ENCODE measurements at places on chromosomes 12 and 14. TPM values are rescaled to one million over a fixed set of nuclear protein-coding genes. Genes with fewer than 3 reads are reported as not detected.

DNA sequence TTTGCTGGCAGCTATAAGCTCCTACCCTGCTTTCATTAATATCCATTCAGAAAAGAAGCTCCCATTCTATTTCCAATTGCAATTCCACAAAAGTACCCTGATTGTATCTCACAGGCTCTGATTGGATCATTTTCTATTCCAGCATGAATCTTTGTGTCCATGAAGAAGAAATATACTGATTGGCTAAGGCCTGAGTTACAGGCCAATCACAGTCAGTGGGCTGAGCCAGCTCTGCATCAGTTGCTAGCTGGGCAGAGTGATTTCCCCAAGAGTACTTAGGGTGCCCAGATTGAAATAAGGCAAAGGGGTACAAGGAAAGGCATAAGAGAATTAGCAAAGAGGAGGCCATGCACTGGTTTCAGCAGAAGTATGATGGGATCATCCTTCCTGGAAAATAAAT lies 14.4 kb downstream of the ART4 start:
- no peak for DNase-seq

- DNase-seq: peak; percentile 75
These were observed 22.2 kb downstream of the LPCAT3 start for GRCh38 chr12:6996040-6996441.

DNA sequence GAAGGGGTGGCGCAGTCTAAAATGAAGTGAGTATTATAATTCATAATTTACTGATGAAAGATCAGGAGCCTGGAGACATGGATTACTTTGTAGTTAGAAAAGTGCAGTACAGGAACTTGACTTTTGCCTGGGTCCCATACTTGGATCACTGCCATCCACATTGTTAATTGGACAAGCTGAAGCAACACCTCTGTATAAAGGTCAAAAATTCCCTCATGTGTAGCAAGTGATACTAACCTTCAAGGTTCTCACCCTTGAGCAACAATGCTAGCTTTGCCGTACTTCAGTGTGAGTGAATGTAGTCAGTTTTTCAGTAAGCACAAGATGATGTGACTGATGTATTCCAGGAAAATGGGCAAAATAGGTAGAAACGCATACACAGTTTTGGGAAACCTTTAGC lies 44.6 kb upstream of the PLBD1 start:
- no peak for DNase-seq

- no peak for DNase-seq
These were observed 101.6 kb downstream of the OTX2 start for GRCh38 chr14:56708704-56709103.

GRCh38 chr14:99829450-99829849 lies 36.2 kb downstream of the EML1 start:
- no peak for DNase-seq

DNA sequence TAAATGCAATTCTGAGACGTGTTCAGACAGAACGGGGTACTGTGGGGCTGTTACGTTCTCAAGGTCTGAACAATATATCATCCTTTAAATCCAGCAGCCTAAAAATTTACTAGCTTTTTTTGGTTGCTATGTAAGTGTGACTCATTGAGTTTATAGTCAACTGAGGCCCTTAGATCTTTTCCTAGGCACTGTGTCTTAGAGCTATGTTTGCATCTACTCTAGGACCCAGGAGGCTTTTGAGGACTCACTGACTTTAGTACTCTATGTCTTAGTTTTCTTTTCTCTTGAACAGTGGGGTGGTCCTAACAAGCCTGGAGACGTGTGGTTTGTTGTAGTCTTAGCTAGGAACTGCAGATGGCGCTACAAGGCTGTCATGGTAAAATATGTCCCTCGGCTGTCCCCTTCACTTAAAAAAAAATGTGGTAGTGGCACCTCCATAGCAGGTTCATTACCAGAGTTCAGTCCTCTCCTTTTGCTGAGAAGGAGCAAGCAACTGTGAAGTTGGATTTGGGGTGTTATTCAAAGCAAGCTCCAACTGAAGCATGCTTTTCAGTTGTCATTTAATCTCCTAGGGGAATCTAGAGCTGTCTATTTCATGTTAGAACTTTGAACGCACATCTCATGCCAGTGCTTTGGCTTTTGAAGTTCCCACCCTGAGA lies 8.7 kb upstream of the SPATS2 start:
- peak; percentile 62 for DNase-seq

Gene CPNE6
- total RNA-seq: not detected

DNA sequence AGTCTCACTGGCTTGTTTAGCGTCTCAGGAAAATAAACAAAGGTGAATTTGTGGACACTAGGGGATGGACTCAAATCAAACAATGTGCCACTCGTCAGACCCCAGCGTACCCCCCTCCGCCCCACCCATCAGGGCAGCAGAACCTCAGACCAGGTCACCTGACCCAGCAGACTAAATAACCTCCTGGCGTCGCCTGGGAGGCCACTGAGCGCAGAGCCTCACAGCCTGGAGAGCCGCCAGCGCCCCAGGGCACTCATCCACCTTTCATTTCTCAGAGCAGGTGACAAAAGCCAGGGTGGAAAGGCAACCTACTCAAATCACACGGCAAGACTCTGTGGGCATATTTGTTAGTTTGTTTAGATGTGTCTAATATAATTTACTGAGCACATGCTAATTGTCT lies 100.9 kb downstream of the DICER1 start:
- DNase-seq: no peak

Gene HOXC12
- not detected for total RNA-seq

Gene SARNP
- 81.7 TPM for total RNA-seq

GRCh38 chr12:93214523-93215289 lies 163.0 kb upstream of the NUDT4 start:
- no peak for DNase-seq

DNA sequence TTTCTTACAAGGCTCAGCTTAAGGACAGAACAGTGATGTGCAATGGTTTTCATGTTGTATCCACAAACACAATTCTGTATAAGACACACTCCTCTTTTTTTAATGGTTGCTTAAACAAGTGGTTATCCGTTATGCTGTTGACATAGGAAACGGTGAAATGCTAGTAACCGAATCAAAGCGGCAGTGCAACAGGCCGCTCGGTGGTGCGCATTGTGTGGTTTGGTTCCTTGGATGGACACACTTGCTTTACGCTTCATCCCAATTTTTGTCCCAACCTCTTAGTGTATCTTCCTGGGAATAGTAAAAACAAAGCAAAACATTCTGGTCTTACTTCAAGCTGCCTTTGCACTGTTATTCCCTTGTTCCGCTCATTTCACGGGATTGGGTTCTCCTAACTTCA lies 650 bp upstream of the PTGER2 start:
- no peak for DNase-seq

DNA sequence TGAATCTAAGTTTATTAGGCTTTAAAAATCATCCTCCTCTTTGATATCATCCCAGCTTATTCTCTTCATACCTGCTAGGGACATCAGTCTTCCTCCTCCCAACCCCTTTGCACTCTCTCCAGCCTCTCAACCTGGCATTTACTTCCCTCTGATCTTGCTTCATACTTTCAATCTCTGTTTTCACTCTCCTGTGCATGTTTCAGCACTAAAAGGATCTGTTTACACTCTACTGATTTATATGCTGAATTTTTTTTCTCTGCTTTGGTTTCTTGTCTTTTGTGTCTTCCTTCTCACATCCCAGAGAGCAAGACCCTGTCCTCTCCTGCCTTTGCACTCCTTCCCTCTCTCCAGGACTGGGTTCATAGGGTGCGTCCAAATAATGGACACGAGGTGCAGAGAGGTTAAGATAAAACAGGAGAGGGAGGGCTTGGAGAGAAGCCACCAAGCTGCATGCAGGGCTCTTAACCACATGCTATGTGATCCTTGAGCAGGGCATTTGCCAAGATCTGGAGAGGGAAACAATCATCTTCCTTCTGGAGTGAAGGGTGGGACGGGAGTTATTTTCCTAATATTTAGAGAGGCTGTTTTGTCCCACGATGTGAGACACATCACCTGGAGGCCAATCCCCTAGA lies 3.0 kb upstream of the CISTR start:
- DNase-seq: no peak

- DNase-seq: peak; percentile 62
These were observed 50.1 kb downstream of the KLRG1 start for GRCh38 chr12:9039397-9039977.

DNA sequence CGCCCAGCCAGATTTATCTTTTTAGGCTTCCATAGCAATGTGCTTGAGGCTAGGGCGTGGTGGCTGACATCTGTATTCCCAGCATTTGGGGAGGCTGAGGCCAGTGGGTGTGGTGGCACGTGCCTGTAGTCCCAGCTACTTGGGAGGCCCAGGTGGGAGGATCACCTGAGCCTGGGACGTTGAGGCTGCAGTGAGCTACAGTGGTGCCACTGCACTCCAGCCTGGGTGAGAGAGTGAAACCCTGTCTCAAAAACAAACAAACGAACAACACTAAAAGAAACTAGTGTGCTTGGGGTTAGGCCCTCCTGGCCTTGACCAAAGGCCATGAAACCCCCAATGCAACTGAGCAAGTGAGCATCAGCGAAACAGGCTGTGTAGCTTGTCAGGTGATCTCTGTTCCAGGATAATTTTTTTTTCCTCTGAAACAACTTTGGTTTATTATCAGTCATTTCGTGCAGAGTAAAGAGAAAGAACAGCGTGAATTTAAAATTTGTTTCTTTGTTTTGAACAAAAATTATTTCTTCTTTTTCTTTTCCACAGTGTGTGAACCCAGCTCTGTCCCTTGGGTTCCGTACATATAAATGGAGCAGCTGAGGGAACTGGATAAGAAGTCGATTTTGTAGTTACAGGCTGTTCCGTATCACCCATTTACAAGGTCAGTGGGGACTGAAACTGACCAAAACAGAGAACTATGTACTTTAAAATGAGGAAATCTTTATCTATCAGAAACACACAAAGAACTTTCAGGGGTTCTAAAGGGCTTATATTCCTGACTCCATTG lies 8.8 kb upstream of the TUBA1C start:
- DNase-seq: no peak

DNA sequence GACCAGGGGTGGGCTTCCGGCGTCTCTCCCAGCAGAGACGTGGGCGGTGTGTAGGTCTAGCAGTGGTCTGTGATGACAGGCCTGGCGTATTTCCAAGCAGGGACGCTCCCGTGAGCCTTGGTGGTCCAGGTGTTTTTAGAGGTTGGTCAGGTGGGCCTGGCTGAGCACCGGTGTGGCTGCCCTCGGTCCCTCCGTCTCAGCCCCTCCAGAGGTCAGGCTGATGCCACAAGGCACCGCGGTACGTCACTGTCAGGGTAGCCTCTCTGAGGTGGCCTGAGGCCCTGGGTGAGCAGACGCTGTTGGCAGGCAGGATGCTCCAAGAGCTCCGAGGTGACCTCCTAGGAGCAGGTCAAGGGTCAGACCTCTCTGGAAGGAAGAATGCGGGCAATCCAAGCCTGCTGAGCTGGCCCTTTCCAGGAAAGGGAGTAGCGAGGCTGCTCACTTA lies 13.6 kb downstream of the MTA1 start:
- no peak for DNase-seq

Gene SLC35F4
- total RNA-seq: not detected

Gene RBMS2
- 79.0 TPM for total RNA-seq

Gene NEUROD4
- total RNA-seq: not detected

DNA sequence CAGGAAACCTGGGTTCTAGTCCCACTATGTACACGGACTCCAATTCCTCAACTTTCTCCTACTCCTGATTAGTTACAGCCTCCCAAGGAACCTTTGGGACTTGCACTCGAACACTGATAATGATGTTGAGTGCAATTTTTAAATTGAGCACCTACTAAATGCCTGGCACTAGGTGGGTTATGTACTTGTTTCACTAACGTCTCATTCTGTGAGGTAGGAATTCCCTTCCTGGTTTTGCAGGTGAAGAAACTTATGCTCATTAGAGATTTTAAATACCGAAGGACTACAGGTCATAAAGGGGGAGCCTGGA lies 536 bp downstream of the PARPBP start:
- no peak for DNase-seq

DNA sequence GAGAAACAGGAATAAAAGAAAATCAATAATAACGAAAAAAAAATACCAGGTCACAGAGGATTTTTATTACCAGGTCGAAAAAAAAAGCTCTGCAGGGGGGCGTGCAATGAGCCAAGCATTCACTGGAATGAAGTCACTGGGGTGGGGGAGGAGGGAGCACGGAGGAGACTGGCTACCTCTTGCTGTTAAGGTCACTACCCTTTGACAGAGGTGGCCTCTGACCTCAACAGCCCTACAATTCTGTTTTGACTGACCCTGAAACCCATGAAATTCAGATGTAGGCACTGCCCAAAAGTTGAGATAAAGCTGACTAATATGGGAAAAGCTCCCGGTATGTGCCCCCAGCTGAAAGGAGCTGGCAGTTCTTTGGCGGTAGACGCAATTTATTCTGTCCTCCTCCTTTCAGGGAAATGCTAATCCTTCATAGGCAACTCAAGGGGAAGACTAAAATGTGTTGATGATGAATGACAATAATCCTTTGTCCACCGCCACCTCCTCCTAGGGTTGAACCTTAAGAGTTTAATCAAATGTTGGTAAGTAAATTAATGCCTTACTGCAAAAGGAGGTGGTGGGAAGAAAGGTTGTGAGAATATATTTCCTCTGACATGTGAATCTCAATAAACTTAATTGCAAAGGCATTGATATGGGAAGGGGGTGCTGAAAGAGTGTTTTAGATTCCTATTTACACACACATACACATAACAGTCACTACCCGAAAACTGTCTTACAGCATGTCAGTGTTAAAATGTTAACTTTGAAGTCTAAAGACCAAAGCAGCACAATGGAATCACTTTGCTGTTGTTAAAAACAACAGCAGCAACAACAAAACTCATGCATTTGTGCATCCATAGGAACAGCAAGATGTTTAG lies 6.3 kb upstream of the RIC8B start:
- no peak for DNase-seq

DNA sequence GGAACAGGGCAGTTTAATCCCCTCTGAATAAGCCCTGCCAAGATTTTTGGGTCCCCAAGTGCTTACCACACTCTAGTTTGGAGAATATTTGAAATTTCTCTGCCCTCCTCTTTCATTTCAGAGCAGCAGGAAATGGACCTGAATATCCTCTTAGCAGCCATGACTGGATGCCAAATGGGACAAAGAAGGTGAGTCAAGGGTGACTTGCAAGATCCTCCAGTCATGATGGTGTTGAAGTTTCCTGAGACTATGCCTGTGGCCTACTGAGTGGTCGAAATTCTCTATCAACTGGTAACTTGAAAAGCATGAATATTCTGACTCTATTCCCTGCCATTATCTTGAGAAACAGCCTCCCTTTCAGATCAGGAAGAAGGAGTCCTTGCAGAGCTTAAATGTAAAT lies 1674.7 kb upstream of the SEL1L start:
- DNase-seq: no peak

GRCh38 chr12:123388951-123389559 lies 5.1 kb downstream of the KMT5A start:
- no peak for DNase-seq

Gene TAS2R43
- total RNA-seq: not detected

Gene PIANP
- total RNA-seq: 4.2 TPM
